ENCODE measurements at places on chromosomes 2 and 18.

- DNase-seq = no peak
Observed at GRCh38 chr2:240397542-240397916, 37.9 kb upstream of the GPC1 start.

DNA sequence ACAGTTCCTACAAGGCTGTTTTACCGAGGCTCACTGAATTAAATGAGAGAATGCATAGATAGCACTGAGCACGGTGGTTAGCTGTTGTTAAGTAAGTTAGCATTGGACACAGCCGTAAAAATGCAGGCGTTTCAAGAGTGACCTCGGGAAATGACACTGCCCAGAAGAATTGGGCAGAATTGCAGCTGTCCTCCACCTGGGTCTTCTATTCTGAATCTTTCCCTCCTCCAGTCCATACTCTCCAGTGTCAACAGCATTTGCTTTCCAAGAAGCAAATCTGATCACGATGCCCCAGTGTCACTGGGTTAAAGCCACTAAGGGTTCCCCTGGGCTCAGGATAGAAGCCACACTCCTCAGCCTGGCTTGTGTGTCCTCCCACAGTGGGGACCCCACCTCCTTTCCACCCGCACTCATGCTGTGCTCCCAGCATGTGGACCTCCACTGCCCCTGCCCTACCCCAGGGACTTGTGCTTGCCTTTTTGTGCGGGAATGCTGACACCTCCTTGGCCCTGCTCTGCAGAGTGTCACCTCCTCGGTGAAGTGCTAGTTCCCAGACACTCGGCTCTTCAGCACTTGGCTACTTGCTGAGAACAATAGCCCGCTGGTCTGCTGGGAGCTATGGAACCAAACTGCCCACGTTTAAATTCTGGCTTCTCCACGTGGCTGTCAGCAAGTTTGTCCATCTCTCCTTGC lies 135.0 kb downstream of the ANTXR1 start:
- DNase-seq = no peak

DNA sequence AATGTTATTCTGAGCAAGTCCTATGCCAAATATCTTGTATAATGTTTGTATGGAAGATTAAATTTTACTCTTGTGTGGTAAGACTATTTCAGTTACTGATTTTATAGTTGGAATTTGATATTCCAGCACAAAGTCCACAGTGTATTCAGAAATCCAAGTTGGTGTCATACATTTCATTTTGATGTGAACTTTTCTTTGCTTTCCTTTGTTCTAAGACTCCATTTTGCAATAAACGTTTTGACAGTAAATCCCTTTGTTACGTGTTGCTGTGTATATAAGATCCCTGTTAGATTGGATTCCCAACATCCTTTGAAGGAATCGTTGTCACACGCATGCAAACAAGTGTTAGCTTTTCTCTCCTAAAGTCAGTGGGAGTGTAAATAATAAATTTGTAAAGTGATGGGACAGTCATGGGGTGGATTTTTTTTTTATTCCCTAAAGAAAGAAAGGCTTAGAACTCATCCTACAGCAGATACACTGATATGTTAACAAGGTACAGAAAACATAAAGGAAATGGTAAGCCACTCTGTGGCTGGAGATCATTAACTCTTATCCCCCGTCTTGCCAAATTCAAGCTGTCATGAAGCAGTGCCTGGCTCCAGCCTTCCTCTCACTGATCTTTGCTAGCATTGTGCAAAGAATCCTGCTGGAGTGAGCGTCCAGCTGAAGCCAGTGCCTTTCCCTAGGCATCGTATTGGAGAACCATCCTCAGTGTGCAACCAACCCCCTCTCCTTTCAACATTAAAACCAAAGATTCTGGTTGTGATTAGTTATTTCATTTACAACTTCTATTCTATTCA lies 127.6 kb upstream of the CDCA7 start:
- DNase-seq = no peak

GRCh38 chr18:11747731-11748130 lies 58.7 kb downstream of the GNAL start:
- no peak for DNase-seq
